Left kidney (tissue), 8 donors: ENCODE measurements at places on chromosomes 16 and 17.

GRCh38 chr17:75325348-75325747 is 36.1 kb upstream of the SLC25A19 start:
- no peak for DNase-seq

DNA sequence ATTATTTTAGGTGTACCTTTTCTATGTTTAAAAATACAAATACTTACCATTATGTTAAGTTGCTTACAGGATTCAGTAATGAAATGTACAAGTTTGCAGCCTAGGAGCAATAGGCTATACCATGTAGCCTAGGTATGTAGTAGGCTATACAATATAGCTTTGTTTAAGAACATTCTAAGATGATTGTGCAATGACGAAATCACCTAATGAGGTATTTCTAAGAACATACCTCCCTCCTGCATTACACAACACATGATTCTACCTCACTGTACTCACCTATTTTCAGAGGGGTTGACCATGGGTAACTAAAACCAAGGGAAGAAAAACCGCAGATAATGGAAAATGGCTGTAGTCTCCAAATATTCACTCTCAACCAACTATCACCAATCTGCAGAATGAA is 35.3 kb upstream of the TBC1D3K start:
- DNase-seq: no peak

- no peak for DNase-seq
Measured at GRCh38 chr16:80300876-80301275, 239.9 kb upstream of the DYNLRB2 start.

- peak; percentile 5 for DNase-seq
Measured at GRCh38 chr17:74544991-74545842, 698 bp downstream of the CD300C start.

GRCh38 chr16:21727344-21727743 is 63.6 kb downstream of the OTOA start:
- DNase-seq: no peak

GRCh38 chr16:30060836-30061554 is 4.6 kb upstream of the ALDOA start:
- no peak for DNase-seq

DNA sequence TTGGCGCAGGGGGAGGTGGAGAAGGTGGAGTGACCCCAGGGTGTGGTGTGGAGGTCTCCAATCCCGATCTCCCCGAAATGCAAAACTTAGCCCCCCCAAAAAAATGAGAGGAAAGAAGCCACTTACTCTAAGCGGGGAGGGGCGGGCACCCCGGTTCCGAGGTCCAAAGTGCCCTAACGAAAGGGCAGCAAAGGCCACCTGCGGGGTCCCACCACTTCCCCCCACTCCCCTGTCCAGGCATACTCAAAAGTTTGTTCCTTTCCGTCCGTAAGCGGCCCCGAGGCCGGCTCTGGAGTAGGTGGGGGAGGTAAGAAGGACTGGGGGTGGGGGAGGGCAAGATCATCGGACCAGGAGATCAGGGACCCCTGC is 1.1 kb downstream of the TOX3 start:
- no peak for DNase-seq

GRCh38 chr16:11890231-11890965 is 25.4 kb downstream of the GSPT1 start:
- DNase-seq: no peak

DNA sequence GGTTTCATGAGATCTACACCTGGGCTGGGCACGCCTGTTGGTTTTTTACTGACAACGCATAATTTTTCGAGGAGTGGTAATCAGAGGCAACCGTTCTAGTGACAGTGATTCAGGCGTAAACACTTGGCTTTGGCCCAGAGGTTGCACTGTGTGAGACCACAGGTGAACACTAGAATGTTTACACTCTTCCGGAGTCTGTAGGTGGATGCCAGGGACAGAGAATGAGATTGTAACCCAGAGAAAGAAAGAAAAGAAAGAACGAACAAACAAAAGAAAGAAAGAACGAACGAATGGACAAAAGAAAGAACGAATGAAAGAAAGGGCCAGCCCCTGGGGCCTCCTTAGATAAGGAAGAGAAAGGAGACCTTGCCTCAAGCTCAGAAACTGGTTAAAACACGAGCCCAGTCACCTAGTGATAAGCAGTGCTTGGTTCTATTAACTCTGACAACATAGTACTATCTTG is 113.2 kb downstream of the PRKCB start:
- no peak for DNase-seq

DNA sequence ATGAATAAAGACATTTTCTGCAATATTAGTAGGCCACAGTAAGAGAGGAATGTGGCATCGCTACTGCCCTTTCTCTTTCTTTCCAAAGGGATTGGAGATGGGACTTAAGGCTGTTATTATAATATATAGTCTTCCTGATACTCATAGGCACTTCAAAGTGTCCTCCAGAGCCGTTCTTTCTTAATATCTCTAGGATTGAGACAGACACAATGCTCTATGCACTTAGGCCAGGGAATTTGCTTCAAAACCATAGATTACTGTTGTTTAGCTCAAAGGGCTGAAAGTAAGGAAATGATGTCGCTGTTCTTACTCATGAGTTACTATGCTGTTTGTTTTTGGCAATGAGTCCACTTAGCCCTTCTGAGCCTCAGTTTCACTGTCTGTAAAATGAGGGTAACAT is 590.5 kb downstream of the CDH11 start:
- DNase-seq: no peak

GRCh38 chr17:32625971-32626370 is 139.2 kb downstream of the CDK5R1 start:
- no peak for DNase-seq

DNA sequence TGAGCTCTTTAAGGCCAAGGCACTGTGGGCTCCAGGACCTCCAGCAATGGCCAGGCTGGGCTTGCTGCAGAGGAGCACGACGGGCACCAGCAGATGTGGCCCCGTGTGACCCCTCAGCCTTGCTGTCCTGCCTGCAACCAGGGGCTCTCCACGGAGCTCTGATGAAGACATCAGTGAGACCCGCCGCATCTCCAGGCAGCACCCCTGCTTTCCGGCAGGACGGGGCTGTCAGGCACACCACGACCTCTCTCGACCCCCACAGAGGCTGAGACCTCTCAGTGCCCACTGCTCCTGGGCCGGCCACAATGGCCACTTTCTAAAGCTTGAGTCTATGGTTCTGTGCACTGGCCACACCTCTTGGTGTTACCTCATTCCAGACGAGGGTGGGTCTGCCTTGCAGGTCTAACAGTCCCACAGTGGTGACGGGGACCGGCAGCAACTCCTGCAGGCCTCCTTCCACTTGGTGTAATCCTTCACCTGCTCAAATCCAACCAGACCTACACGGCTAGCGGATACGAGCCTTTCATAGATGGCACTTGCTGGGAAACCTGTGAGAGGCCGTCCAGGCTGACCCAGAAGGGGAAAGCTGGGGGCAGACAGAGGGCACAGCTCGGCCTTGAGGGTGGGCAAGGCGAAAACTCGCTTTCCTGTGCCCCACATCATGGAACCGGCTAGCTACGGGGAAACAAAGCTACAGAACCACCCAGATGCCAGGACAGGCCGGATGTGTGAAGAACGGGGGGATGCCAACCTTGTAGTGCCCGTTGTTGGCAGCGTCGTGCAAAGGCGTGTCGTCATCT is 70.5 kb downstream of the ZNF778 start:
- DNase-seq: no peak

DNA sequence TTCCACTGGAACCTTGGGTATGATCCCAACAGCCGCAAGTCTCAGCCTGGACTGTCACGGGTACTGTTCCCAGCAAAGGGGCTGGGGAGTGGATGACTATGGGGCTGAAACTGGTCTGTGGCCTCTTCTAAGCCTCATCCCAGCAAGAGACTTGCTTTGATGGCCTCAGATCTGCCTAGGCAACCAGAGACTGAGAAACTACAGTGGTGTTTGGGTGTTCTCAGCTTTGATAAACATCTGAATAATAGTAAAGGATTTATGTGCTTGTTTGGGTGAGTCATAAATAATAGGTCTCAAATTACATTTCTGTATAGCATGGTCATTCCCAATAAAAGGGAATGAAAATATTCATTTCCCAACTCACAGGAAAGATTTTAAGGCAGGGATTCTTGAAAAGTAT is 30.2 kb upstream of the ULK2 start:
- no peak for DNase-seq

- DNase-seq: no peak
Measured at GRCh38 chr17:58277107-58277801, 3.5 kb downstream of the MPO start.

DNA sequence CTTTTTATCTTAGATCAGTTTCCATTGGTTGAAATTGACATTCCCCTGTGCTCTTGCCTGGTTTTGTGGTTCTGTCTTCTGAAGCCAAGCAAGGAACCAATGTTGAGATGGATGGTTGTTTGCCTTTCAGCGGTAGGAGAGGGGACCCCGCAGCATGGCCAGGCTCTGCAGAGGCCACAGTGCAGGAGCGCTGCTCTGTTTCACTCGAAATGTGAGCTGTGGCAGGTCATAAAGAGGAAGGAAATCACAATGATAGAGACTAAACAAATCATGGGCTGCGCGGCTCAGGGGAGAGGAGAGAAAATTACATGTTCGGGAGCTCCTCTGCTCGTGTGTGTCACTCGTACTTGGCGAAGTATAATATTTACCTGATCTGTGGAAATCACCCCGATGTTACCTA is 148.2 kb downstream of the SNX29 start:
- DNase-seq: no peak

GRCh38 chr17:66990047-66990446 is 25.5 kb downstream of the CACNG4 start:
- DNase-seq: no peak

DNA sequence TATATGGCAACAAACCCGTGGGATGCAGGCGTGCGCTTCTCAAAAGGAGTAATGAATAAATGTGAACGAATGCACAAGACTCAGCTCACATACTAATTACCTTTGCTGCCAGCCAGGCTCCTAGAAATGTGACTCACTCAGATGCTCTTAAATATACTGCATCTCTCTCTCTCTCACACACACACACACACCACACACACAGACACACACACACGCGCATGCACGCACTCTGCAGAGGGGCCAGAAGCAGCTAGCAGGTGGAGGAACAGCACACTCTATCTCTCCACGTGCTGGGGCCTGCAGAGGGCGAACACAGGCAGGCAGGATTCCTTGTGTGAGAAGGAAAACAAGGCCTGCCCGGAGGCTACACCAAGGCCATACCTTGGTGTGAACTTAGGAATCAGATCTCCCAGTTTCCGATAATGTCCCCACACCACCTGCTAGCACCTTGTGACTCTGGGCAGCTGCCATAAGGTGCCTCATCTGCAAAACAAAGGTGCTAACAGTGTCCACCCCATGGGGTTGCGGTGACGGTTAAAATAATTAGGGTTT is 5.3 kb downstream of the GPRC5B start:
- DNase-seq: no peak

GRCh38 chr16:47907109-47907508 is 248.7 kb downstream of the ABCC12 start:
- no peak for DNase-seq

- DNase-seq: no peak
Measured at GRCh38 chr16:871562-872345, 71.2 kb upstream of the GNG13 start.

DNA sequence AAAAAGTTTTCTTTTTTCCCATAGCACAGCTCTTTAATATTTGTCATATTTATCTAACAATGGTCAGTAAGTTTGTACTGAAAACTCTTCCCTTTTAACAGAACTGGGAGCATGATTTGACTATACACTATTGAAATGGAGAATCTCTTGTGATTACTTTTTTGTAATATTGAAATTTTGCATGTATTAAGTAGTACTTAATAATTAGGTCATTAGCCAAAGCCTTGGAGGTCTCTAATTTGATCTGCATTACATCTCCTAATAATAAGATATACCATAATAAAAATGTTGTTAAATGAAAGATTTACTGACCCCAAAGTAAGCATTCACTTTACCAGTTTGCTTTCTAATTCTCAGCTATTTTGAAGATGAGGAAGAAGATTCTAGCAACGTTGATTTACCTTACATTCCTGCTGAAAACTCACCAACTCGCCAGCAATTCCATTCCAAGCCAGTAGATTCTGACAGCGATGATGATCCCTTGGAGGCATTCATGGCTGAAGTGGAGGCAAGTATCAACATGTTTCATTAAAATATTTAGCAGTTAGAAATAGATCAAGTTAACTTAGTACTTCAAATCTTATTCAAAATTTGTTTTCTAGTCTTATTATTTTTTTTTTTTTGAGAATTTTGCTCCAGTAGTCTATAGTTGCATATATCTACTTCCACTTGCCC is 18.2 kb downstream of the DDX42 start:
- no peak for DNase-seq

DNA sequence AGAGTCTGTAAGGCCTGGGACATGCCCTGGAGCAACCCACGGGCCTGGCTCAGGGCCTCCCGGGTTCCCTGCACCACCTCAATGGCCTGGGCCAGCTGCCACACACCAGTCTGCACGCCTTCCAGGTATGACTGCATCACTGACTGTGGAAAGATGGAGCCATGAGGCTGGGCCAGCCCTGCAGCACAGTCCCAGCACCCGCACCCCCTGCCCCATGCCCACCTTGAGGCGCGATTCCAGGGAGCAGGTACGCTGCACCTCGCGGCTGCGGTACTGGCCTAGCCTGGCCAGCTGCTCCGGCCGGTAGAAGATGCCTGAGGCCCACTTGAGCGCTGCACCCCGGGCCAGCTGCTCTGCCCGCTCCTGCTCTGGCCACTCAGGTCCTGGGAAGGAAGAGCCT is 1.1 kb downstream of the EXOC3L1 start:
- DNase-seq: no peak

- no peak for DNase-seq
Measured at GRCh38 chr17:42284566-42284965, 3.7 kb upstream of the STAT5A start.

GRCh38 chr16:11356573-11357331 is 11.5 kb downstream of the RMI2 start:
- peak; percentile 73 for DNase-seq
